ENCODE measurements at places on chromosomes 2 and 18. TPM values are rescaled to one million over a fixed set of nuclear protein-coding genes. Genes with fewer than 3 reads are reported as not detected.

The SERPINB12 gene
- not detected for total RNA-seq

The ITGB6 gene
- under 0.01 TPM for total RNA-seq

The CCDC74B gene
- total RNA-seq: 3.9 TPM

The NOL4 gene
- not detected for total RNA-seq

The SOWAHC gene
- 4.8 TPM for total RNA-seq

The ALPG gene
- not detected for total RNA-seq

The TLX2 gene
- total RNA-seq: not detected

The UNC80 gene
- total RNA-seq: not detected

The RNF181 gene
- total RNA-seq: 498 TPM

The LYPD1 gene
- 79.7 TPM for total RNA-seq
